Activated CD4-positive, alpha-beta T cell treated with anti-CD3 and anti-CD28 coated beads, Interleukin-2, amount 50 U/mL, for 1 hour (primary cell): ENCODE measurements at places on chromosomes 13 and 19.

GRCh38 chr19:30325676-30326392 is 46.4 kb upstream of the ZNF536 start:
- no peak for DNase-seq

- no peak for DNase-seq
Observed at GRCh38 chr13:99119656-99120055, 81.0 kb upstream of the UBAC2 start.

DNA sequence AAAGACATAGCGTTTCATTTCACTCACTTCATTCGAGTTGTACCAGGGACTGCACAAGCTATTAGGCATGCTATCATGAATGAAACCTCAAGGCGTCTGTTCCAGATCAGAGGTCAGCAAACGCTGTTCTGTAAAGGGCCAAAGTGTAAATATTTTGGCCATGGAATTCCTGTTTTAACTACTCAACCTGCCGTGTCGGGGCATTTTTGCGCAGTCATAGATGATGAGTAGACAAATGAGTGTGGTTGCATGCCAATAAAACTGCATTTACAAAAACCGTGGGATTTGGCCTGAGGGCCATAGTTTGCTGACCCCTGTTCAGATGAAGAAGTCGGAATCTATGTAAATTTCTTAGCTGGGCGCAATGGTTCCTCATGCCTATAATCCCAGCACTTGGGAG is 6.5 kb downstream of the INSR start:
- DNase-seq: no peak

GRCh38 chr19:4815426-4816201 is 15.9 kb downstream of the TICAM1 start:
- peak; percentile 66 for DNase-seq

DNA sequence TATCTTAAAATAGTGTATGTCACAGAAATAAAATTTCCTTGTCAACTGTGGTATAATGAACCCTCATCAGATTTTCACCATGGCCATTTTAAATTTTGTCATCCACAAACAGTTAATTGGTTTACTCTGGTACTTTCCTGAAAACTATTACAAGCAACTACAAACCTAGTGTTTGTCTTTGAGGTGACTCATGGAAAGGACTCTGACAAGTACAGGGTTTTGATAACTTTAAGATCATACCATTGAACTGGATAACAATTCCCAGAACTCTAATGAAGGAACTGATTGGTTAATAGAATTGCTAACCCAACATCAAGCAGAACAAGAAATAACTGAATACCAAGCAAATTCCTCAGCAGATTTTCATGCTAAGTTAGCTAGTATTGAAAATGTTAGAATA is 237.7 kb upstream of the IPO5 start:
- no peak for DNase-seq

DNA sequence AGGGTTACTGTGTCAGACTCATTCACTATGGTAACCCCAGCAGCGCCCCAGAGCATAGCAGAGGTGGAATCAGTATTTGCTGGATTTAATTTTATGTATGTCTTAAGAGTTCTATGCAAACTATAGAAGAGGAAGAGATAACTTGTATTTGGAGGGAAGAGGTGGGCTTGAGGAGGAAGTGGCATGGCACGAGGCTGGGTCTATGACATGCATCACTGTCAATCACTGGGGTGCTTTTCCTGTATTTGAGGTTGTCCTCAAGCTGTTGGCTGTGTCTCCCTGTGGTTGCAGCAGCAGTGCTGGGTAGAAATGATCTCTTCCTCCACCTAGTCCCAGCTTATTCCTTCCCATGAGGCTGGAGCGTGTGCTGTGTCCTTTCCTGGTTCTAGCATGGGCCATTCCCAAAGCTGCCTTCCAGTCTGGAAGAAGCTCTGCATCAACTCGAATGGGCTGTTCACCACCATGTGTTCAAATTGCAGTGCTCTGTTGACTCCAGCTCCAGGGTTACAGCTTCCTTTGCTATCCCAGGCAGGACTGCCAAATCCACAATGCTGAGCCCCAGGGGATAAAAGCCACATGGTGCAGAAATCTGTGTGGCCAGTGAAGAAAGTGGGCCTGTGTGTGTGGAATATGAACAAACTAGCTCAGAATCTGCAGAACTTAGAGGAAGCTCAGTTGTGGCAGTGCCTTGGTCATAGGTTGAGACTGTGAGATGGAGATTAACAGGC is 73.1 kb upstream of the MTIF3 start:
- DNase-seq: no peak

GRCh38 chr19:6797646-6798045 is 25.1 kb downstream of the VAV1 start:
- no peak for DNase-seq

DNA sequence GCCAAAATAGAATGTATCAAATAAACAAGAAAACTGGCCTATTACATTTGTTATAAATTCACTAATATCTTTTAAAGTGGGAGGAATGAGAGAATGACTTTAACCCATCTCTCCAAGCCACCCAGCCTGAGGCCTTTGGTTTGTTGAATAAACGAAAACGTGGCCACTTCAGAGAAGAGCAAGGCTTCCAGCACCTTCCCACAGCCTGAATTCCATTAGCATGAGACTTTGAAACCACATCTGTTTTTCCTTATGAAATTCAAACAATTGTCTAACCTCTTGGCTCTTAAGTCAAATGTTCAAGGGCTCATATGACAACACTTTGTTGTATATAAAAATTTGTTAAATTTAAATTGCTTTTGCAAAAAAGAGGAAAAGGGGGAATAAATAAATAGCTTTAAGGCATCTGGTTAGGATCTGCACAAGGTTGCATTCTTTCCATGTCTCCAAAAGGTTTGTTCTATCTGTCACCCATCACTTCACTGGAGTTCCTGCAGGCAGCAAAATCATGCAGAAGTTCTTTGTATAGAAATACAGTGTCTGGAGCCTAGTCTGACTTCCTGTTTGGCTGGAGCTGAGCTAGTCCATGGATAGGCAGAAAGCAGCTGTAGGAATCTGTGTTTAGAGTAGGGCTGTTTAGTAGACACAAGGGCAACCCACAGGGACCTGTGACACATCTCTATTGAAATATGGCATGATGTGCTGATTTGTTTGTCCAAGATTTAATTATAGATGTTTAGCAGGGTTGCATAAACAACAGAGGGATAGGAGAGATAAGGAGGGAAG is 502.3 kb downstream of the KCTD12 start:
- DNase-seq: no peak

DNA sequence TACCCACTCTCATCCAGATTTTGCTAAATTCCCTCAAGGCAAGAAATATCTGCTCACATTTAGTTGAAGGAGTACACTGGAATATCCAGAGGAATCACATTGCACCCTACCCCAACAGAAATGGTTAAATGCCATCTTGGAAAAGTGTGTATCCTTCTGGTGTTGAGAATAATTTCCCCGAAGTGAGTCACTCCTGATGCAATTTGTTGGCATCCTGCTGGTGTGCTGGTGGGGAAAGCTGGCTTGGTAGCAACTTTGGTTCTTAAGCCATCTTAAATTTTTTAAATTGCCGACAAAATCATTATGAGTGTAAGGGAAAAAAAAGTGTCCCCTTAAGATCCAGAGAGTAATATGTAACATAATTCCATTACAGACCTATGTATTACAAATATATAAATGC is 337.3 kb upstream of the DACH1 start:
- no peak for DNase-seq

- DNase-seq: no peak
Observed at GRCh38 chr19:51093101-51093500, 10.4 kb upstream of the KLK14 start.

DNA sequence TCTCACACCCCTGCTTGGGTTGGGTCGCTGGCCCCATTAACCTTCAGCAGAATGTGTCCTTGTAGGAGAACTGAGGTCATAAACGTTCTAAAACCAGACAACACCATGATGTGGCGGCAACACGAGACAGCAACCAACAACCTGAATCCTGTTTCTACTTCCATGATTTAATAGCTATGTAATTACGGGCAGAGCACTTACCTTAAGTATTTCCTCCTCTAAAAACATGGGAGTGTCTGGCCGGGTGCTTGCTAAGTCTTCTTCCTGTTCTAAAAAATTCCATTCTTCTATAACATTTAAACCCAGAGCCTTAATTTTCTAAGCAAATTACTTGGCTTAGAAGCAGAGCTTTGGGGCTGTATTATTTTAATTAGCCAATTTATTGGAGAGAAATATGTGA is 33.5 kb upstream of the IRS2 start:
- no peak for DNase-seq

GRCh38 chr19:24062190-24062589 is 24.8 kb upstream of the ZNF254 start:
- no peak for DNase-seq

DNA sequence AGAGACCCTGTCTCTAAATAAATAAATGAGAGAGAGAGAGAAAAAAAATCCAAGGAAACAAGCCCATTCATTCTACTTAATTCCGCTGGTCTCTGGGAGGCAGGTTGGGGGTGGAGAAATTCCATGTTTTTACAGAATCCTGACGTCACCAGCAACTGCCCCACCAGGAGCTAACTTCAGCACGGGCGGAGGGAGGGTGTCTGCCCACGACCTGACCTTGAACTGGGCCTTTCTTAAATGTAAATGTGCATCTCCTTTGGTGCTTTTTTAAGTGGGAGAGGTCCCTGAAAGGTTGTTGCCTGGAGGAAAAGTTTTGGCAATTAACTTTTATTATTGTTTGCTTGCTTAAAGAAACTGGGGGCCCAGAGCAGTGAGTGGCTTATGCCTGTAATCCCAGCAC is 15.5 kb downstream of the KLF2 start:
- no peak for DNase-seq

- peak; percentile 61 for DNase-seq
Observed at GRCh38 chr19:35468637-35469036, 20.6 kb downstream of the FFAR2 start.

DNA sequence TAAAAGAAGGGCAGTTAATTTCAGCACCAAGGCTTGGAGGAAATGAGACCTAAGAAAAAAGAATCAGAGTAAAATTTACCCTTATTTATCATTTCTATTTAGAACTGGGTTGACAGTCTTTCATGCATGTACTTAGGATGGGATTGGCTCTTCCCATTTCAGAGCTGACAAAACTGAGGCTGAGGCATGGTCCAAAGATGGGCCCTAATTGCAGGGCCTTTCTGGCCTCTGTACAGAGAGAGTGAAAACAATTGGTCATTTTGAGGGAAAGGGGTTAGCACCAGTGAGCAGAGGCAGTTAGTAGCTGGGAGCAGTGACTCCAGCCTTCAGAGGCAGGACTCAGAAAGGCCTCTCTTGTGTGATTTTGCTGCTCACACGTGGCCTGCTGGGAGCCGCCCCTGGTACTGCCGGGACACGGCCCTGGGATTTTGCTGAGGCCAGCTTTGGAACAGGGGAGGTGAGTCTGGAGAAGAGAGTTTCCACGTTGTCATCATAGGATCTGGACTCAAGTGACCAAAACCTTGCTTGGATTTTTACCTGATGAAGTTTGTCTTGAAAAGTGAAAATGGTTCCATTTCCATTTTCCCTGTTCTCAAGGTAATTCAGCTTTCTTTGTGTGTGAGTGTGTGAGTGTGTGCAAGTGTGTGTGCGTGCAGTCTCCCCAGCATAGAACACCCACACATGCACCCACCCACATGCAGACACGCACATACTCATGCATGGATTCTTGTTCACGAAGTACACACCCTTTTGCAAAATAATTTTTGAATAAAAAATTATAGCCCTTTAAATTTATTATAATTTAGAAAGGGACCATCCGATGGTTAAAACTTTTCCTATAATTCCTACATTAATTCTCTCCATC is at the start of gene ZNF536:
Gene ZNF536, plus strand, starts transcription at position 425 of the 865 bp plus-strand sequence. CDS start 71,179 bp downstream, outside the sequence.
- no peak for DNase-seq

GRCh38 chr13:40550130-40550529 is 116.3 kb downstream of the FOXO1 start:
- no peak for DNase-seq

- DNase-seq: no peak
Observed at GRCh38 chr13:100129605-100130004, 40.7 kb downstream of the PCCA start.

DNA sequence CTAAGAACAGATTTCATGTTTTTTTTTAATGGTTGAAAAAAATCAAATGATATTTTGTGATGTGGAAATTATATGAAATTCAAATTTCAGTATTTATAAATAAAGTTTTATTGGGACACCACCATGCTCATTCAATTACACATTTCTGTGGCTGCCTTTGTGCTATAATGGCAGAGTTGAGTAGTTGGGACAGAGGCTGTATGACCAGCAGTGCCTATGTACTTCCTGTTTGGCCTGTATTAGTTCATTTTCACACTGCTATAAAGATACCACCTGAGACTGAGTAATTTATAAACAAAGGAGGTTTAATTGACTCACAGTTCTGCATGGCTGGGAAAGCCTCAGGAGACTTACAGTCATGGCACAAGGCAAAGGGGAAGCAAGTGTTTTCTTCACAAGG is 33.6 kb downstream of the AKAP11 start:
- no peak for DNase-seq

GRCh38 chr19:53844849-53845246 is 20.7 kb upstream of the NLRP12 start:
- DNase-seq: no peak

- DNase-seq: no peak
Observed at GRCh38 chr19:12993562-12993961, 1.7 kb upstream of the NFIX start.

DNA sequence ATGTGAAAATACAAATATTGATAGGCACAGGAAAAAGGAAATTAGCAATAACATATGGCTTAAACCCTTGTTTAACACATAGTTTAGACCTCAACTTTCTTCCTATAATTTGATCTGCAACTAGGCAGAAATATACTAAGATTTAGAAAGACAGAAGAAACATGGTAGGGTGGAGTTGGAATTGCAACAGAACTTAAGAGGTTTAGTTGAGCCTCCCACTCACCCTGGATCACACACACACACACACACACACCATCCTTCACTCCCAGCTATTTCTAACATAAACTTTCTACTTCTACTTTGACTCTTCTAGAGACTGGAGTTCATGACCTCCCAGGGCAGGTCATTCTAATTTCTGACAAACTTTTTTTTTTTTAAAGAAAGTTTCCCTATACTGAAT is 47.4 kb downstream of the FLT3 start:
- DNase-seq: no peak

DNA sequence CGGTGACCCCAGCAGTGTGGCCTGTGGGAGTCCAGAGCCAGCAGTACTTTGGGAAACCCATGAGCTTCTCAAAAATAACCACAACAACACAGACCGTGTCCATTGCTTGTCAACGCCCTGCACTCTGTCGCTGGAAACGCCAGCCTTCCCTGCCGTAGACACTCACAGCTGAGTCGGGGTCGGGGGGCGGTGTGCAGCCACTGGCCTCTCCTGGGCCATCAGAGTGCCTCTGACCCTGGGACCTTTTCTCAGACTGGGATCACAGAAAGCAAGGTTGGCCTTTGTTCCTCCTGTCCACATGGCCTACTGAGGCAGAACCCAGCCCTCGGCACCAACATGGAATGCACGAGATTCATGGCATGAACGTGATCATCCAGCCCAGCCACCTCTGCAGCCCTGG is 95.7 kb downstream of the TUBA3C start:
- no peak for DNase-seq

GRCh38 chr13:73106513-73107178 is 47.8 kb downstream of the KLF5 start:
- DNase-seq: no peak

- DNase-seq: no peak
Observed at GRCh38 chr19:29596885-29597525, 9.1 kb upstream of the POP4 start.
